ENCODE measurements at places on chromosomes 4 and X.

DNA sequence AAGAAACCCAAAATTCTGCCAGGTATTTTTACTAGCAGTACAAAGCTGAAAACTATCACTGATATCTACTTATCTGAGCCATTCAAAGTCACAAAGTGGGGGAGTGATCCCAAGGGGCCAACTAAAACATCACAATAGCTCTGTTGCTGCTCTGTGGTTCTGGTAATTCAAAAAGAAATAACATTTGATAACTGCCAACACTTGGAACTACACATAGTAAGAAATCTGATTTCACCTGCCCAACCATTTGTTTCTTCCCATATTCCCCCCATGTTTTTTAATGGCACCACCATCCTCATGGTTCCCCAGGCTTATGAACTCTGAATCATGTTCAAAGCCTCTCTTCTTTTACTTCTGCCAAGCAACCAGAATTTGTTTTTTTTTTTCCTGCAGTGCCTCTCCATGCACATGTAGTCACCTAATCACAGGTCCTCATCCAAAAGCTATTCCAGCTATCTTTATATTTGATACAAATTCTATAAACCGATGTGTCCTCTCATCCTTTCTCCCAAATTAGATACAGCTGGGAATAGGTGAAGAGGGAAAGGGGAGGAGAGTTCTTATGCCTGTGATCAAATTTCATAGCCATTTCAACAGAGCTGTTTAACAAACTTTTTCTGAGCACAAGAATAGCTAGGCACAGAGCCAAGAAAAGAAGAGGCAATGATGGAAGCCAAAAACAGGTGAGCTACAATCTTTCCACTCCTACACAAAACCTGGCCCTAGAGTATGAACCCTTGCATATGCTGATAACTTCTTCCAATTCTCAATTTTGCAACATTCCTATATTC is 7.7 kb downstream of the AMMECR1 start:
- H3K4me1 ChIP-seq, result no peaks in the 10 kb centered on the region
- no peaks in the 10 kb centered on the region for H3K36me3 ChIP-seq
- no peak overlapping the region for H3K4me3 ChIP-seq
- DNase-seq, result no peak
- H3K27ac ChIP-seq, result no peak overlapping the region

- no peaks in the 10 kb centered on the region for H3K36me3 ChIP-seq
- no peaks in the 10 kb centered on the region for H3K4me1 ChIP-seq
- H3K27me3 ChIP-seq, result no peaks in the 10 kb centered on the region
- no peak overlapping the region for H3K4me3 ChIP-seq
Measured at GRCh38 chrX:8374041-8374825, 90.4 kb upstream of the VCX3B start.

- H3K4me1 ChIP-seq, result no peaks in the 10 kb centered on the region
- H3K27me3 ChIP-seq, result no peaks in the 10 kb centered on the region
- no peaks in the 10 kb centered on the region for H3K36me3 ChIP-seq
- H3K4me3 ChIP-seq, result no peak overlapping the region
Measured at GRCh38 chr4:163606896-163607691, 112.6 kb downstream of the TMA16 start.

DNA sequence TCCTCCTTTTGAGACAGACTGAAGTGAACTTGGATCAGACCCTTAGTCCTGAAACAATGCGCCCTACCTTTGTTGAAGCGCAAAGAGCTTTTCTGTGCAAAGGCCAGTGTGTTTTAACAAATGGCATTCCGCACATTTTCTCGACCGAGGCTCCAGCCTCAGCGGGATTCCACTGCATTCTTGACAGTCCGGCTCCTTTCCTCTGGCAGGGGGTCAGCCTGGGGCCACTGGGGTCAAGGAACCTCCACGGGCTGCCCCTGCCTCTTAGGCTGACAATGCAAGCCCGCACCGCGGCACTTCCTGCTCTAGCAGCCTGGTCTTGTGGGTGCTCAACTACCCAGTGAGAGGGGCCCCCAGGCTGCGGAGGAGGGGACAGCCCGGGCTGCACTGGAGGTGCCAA is 47.2 kb upstream of the TFDP3 start:
- H3K4me1 ChIP-seq, result no peaks in the 10 kb centered on the region
- no peak overlapping the region for H3K27ac ChIP-seq
- H3K36me3 ChIP-seq, result no peaks in the 10 kb centered on the region
- H3K27me3 ChIP-seq, result no peaks in the 10 kb centered on the region
- no peak for DNase-seq

- H3K27ac ChIP-seq, result no peak overlapping the region
- peaks cover 29% of the 10 kb centered on the region for H3K4me1 ChIP-seq
- no peak for DNase-seq
- no peaks in the 10 kb centered on the region for H3K36me3 ChIP-seq
- no peaks in the 10 kb centered on the region for H3K27me3 ChIP-seq
Measured at GRCh38 chrX:56794404-56795230, 65.6 kb downstream of the NBDY start.

- no peaks in the 10 kb centered on the region for H3K27me3 ChIP-seq
- no peak overlapping the region for H3K4me3 ChIP-seq
- no peak overlapping the region for H3K27ac ChIP-seq
- no peak for DNase-seq
Measured at GRCh38 chr4:21410372-21410771, 538.2 kb downstream of the KCNIP4 start.

DNA sequence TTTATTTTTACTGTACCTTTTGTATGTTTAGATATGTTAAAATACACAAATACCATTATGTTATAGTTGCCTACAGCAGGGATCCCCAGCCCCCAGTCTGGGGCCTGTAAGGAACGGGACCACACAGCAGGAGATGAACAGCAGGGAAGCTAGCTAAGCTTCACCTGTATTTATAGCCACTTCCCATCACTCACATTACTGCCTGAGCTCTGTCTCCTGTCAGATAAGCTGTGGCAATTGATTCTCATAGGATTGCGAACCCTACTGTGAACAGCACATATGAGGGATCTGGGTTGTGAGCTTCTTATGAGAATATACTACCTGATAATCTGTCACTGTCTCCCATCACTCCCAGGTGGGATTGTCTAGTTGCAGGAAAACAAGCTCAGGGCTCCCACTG is 73.9 kb downstream of the BMPR1B start:
- H3K27me3 ChIP-seq, result no peaks in the 10 kb centered on the region
- H3K4me3 ChIP-seq, result no peak overlapping the region
- no peak overlapping the region for H3K27ac ChIP-seq
- no peaks in the 10 kb centered on the region for H3K36me3 ChIP-seq

DNA sequence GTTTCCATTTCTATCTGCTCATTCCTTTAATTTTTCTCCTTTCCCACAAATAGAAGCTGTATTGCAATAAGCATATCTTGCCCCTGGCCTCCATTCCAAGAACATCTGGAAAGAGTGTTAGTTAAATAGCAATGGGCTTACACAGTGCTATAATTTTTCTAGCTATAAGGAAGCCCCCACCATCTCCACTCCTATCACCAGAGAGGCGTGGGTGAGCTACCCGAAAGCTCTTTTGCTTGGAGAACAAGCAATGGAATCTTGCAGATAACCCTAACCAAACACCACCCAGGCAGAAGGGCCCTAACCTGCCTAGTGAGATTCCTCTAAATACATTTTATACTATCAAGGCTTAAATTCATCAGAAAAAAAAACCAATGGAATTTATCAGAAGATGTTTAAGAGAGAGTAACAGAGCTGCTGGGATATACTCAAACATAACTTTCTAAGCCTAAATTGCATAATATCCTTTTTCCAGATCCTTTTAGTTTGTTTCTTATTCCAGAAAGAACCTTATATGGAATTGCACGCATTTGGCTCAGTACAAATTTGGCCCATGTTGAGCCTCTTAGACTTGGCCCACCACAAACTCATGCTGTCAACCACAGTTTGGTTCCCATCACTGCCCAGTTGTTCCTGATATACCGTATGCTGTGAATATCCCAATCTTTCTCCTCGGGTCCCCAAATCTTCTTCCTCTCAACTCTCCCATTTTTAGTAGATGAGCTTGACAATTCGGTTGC is 91.6 kb upstream of the PLAC1 start:
- no peak overlapping the region for H3K27ac ChIP-seq
- no peak overlapping the region for H3K4me3 ChIP-seq
- H3K27me3 ChIP-seq, result no peaks in the 10 kb centered on the region

DNA sequence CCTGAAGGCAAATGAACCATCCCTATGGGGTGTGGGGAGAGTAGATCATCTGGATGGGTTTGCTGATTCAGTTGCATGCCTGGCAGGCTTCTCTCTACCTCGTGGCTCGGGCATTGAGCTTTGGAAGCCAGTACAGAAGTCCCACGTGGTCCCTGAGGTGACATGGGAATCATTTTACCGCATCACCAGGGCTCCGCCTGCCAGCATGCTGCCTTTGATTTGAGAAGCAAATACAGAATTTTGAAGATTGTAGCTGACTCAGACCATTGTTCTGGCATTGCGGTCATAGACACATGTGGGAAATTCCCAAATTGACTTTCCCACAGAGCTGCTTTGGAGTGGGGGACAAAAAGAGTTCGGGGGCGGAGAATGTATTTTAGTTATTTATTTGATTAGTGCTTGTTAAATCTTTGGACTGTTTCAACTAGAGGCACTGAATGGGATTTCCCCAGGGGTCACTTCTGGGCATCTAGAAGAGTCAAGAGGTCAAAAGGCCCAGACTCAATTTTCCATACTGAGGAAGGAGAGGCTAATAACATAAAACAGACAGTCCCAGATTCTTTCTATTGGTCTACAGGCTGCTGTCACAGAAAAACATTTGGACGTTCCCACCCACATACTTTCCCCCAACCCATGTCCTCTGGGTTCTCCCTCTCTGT is 79.3 kb downstream of the NHSL2 start:
- no peaks in the 10 kb centered on the region for H3K36me3 ChIP-seq
- H3K27ac ChIP-seq, result no peak overlapping the region

DNA sequence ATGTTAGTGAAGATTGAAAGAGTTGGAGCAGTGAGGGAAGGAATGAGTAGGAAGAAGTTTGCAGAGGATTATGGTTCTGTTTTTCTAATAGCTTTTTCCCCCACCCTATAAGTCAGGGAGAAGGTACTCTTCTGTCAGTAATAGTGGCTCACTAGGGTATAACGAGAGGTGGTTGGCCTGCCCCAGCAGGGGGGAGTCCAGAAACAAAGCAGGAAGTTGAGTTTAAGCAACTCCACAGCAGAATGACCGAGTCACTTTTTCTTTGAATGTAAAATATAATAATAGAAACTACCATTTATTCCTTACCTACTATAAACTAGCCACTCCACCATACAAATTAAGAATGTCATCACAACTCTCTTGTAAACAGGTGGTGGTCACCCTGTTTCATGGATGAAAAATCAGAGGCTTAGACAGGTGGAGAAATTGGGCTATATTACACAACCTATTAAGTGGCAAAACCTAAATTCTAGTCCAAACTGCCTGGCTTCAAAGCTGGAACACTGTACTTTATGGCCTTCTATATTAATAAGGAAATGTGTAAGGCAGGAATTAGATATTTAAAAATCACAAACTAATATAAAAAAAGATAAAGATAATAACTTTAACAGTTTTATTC is 21.9 kb downstream of the AP1AR start:
- DNase-seq, result no peak
- no peaks in the 10 kb centered on the region for H3K36me3 ChIP-seq
- no peaks in the 10 kb centered on the region for H3K4me1 ChIP-seq
- H3K27me3 ChIP-seq, result no peaks in the 10 kb centered on the region

DNA sequence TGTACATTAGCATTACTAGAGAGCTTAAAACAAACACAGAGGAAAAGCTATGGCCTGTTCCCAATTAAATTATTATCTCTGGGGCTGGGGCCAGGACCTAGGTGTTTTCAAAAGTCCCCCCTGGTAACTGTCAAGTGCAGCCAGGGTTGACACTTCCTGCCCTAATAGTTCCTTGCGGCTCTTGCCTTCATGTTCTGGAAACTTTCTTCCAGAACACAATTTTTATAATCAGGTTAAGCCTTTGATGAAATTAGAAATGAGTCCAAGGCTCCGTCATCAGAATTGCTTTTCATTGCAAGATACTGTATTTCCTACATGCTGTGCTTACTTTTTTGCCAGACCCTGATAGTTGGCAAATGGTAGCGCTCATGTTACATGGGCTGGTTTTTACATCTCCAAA is 229.6 kb downstream of the UNC5C start:
- H3K4me3 ChIP-seq, result no peak overlapping the region
- H3K27ac ChIP-seq, result no peak overlapping the region
- no peaks in the 10 kb centered on the region for H3K36me3 ChIP-seq
- H3K4me1 ChIP-seq, result no peaks in the 10 kb centered on the region
- DNase-seq, result no peak

GRCh38 chr4:86972997-86973396 is 38.2 kb downstream of the AFF1 start:
- H3K4me1 ChIP-seq, result peaks cover 3% of the 10 kb centered on the region
- no peaks in the 10 kb centered on the region for H3K27me3 ChIP-seq
- H3K27ac ChIP-seq, result no peak overlapping the region
- H3K4me3 ChIP-seq, result no peak overlapping the region
- no peak for DNase-seq
- H3K36me3 ChIP-seq, result no peaks in the 10 kb centered on the region

DNA sequence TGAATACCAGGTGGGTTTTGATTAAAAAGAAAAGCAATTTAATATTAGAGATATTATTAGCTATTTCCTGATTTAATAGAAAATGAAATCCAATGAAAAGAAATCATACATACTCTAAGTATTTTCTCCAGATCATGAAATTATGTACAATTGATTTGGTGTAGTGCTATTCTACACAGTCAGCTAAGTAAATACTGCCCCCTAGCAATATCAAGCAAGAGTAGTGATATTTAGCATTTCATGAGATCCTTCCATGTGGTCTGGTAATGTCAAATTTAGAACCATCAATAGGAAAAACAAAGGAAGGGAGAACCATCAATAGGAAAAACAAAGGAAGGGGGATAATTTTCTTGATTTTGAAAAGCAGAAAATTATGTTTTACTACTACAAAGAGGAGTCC is 114.6 kb downstream of the TBCK start:
- H3K4me1 ChIP-seq, result no peaks in the 10 kb centered on the region
- H3K27ac ChIP-seq, result no peak overlapping the region
- H3K36me3 ChIP-seq, result no peaks in the 10 kb centered on the region
- no peak for DNase-seq
- no peaks in the 10 kb centered on the region for H3K27me3 ChIP-seq

- no peak overlapping the region for H3K27ac ChIP-seq
- H3K4me3 ChIP-seq, result no peak overlapping the region
- H3K27me3 ChIP-seq, result no peaks in the 10 kb centered on the region
- H3K36me3 ChIP-seq, result no peaks in the 10 kb centered on the region
- DNase-seq, result no peak
- no peaks in the 10 kb centered on the region for H3K4me1 ChIP-seq
Measured at GRCh38 chrX:103779141-103779789, 2.6 kb downstream of the PLP1 start.

DNA sequence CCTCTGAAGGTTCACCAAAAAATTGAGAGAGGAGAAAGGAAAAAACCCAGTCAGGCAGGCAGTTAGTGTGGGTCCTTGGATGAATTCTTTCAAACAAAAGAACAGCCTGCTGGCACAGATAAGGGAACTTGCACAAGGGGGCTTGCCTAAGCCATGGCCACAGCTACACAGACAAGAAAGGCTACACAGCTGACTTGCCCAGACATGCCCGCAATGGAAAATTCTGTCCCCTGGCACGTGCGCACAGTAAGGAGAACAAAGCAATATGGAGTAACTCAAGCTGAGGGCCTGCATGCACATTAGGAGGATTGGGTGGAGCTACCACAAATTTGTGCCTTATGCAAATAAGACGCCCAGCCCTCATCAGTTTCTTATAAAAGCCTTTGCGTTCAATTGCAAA is 512.5 kb upstream of the HTR2C start:
- no peaks in the 10 kb centered on the region for H3K27me3 ChIP-seq
- no peaks in the 10 kb centered on the region for H3K36me3 ChIP-seq
- H3K4me3 ChIP-seq, result no peak overlapping the region
- no peaks in the 10 kb centered on the region for H3K4me1 ChIP-seq

All from natural killer cell (primary cell).